ENCODE measurements at places on chromosomes 13 and 19.

DNA sequence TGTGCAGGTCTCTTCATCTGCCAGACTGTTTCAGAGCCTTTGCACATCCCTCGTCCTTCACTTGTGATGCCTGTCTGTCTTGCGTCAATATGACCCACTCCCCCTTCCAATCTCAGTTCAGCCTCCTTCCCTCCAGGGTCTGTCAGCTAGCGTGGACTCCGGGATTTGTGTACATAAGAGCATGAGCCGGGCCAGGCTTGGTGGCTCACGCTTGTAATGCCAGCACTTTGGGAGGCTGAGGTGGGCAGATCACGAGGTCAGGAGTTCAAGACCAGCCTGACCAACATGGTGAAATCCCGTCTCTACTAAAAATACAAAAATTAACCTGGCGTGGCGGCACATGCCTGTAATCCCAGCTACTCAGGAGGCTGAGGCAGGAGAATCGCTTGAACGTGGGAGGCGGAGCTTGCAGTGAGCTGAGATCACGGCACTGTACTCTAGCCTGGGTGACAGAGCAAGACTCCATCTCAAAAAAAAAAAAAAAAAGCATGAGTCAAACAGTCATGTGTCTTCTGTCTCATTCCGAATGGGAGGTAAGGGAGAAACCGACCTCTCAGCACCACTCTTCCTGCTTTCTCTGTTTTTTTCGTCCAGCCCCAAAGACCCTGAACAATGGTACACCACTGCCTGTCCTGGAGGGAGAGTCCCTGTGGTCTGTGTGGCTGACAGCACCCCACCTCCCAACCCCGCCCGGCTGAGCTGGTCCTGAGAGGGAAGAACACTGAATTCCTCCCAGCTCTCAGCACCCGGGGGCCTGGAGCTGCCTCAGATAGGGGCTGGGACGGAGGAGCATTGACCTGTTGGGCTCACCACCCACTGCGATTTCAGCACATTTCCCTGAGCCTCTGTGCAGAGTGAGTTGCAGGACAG, 2.4 kb upstream of the SIGLEC9 start:
- DNase-seq: peak; percentile 44

- no peak for DNase-seq
These were observed 4.9 kb upstream of the CERS1 start for GRCh38 chr19:18900700-18901481.

GRCh38 chr19:641702-642101, 2.0 kb downstream of the FGF22 start:
- no peak for DNase-seq

- no peak for DNase-seq
These were observed 3.7 kb upstream of the LYPD3 start for GRCh38 chr19:43469160-43469480.

GRCh38 chr19:41395355-41395754, 1.8 kb downstream of the EXOSC5 start:
- no peak for DNase-seq

- DNase-seq: no peak
These were observed 285.7 kb downstream of the TBC1D4 start for GRCh38 chr13:75196147-75196837.

GRCh38 chr19:12055784-12056183, 3.0 kb upstream of the ZNF878 start:
- peak; percentile 21 for DNase-seq

- no peak for DNase-seq
These were observed 3.8 kb downstream of the BLVRB start for GRCh38 chr19:40461669-40462221.

DNA sequence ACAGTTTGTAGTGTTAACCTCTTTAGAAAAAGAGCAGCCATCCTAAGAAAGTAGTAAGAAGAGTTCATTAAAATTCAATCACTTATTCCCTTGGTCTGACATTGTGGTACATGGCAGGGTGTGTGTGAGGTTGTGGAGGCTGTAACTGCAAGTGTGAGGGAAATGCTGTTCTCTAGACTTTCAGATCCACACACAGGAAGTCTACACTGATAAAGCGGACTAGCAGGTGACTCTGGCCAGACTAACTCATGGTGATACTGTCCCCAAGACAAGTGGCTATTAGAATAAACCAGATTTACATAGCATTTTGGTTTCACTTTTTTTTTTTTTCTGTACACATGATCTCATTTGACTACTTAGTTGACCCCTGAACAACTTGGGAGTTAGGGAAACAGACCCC, 10.0 kb downstream of the MTIF3 start:
- no peak for DNase-seq

DNA sequence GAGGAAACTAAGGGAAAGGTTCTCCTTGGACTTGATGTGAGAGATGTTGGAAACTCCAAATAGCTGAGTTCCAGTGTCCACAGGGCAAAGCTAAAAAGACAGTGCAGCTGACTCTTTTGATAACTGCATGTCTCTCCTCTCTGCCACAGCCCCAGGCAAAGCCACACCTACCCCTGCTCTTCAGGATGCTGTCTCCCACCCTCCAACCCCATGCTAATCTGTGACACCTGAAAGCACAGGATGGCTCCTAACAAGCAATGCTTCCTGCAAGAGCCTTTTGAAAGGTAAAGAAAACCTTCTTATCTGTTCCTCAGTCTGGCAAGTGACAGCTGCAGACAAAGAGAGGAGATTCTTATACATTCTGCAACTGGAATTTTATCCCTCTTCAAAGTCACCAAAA, 14.5 kb downstream of the SLC46A3 start:
- DNase-seq: no peak

DNA sequence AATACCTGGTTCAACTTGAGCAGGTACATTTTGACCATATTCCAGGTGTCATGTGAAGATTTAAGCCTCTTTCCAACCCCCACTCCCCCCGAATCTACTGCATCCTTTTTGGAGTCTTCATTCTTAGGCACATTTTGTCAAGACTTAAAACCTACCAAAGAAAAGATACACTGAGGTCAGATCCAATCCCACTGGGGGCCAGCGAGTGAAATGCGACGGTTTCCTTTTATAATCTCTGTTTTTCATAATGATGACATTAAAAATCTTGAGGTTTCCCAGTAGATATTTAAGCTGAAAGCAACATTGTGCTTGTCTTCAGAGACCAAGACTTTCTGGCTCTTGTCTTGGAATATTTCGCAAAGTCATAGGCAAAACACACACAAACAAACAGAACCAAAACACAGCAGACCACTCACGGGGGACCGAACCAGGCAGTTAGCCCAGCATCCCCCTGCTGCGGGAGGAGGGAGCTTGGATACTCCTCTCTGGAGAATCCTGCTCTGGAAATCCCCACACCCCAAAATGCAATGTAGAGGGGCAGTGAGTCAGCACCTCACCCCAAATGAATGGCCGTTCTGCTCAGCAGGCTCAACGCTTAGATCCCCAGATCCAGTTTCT, 506 bp upstream of the GAS6 start:
- no peak for DNase-seq

- DNase-seq: peak; percentile 17
These were observed 1.5 kb downstream of the ONECUT3 start for GRCh38 chr19:1754636-1755466.

DNA sequence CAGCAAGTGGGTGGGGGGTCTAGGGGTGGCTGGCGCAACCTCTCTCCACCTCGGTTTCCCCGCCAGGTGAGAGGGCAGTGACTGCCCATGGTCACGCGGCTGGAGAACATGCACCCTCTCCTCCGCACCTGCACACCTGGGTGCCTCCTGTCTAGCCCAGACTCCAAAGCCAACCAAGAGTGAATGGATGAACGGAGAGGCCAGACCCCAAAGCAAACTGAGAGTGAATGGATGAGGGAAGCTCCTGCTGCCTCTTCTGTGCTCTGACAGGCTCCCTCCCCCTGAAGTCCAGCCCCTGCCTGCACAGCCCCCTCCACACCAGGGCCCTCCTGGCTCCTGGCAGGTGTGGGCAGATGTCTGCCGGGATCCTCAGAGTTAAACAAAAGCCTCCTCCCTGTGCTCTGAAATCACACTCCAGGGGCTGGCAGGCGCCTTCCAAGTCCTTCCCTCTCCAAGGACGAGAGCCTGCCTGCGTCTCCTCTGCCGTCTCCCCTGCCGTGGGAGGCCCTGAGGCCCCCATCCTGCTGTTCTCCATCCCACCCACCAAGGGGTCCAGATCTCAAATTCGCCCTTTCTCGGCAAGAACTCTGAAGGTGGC, 2.2 kb downstream of the SBNO2 start:
- DNase-seq: peak; percentile 41

DNA sequence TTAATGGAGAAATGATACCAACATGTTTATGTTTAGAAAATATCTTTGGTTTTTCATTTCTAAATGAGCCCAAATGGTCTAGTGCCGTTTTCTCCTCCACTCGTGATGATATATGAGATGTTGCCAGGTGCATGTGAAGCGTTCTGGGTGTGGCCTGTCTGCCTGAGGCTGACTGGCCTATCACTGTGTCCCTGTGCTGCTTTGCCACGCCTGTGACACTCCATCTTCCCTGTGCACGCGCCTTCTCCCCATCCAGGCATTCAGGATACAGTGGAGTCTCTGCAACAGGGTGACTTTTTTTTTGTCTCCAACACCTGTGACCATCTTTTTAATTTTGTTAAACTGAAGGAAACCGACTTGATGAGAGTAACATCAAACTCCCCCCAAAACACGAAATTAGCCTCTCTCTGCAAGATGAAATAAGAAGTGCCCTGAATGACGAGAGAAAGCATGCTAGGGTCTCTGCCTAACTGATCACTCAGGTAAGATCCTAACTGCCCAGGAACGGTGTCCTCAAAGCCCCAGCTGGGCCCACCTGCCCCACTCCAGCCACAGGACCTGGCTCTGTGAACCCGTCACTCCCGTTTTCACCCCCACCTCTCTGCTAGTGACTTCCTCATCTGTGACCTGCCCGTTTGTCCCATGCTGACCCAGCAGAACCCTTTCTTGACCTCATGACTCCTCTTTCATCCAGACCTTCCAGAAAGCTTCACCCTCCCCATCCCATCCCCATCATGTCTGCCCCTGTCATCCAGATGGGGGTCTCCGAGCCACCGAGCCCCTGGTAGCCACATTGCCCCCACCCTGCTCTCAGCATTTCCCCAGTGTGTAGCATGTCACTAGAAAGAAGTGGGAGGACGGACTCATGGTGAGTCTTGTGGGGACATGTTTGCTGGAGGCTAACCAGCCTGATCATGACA, 33.2 kb upstream of the TFDP1 start:
- no peak for DNase-seq

- DNase-seq: no peak
These were observed 25.5 kb downstream of the OR7A5 start for GRCh38 chr19:14809272-14810057.

DNA sequence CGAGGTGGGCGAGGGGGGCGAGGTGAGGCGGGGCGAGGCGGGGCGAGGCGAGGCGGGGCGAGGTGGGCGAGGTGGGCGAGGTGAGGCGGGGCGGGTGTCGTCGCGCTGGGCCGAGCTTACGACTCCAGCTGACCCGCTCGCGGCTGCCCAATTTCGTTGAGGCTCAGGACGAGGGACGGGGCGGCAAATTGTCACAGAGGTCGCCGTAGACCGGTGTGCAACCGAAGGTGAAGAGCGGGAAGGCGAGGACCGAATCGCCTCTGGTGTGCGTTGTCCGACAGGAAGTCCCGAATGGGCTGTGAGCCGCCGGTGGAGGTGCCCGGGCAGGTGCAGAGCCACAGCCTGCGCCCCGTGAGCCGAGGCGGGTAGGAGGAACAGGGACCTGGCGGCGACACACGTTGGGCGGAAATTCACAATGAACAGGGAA, at the start of gene LACC1:
Gene LACC1, plus strand, starts transcription at position 150 of the 427 bp plus-strand sequence. CDS start 1,082 bp downstream, outside the sequence.
- DNase-seq: no peak

GRCh38 chr13:32267836-32268439, 47.2 kb downstream of the ZAR1L start:
- peak; percentile 35 for DNase-seq

DNA sequence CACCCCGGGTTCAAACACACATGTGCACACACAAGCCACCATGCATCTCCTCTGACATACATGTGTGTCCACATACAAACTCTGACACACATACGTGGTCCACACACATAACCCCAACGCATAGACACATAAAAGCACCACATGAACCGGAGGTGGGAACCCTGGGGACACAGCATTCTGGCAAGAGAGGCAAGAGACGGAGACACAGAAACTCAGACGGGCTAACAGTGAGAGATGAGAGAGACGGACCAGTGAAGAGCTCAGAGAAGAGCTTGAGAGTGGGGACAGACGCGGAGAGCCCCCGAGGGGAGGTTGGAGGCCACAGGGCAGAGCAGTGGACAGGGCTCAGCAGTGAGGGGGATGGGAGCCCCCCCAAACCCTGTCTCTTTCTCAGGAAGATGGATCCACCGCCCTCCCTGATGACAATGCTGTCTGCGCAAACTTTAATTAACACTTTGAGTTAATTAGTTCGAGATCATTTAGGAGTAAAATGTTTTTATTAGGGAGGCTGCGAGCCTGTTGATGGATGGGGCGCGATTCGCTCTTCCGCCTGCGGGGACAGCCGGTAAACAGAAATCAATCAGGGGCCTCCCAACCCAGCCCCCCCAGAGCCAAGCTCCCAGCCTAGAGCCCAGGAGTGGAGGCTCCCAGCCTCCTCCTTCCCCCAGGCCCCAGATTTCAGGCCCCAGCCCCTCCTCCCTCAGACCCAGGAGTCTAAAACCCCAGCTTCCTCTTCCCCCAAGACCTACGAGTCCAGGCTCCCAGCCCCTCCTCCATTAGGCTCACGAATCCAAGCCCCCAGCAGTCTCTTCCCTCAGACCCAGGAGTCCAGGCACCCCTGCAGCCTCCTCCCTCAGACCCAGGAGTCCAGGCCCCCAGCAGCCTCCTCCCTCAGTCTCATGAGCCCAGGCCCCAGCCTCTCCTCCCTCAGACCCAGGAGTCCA, 9.5 kb upstream of the ERFL start:
- DNase-seq: no peak

- DNase-seq: no peak
These were observed 49.2 kb upstream of the RGCC start for GRCh38 chr13:41408121-41408520.

GRCh38 chr13:106927421-106927820, 359.5 kb upstream of the ARGLU1 start:
- DNase-seq: no peak

- peak; percentile 85 for DNase-seq
These were observed 106.8 kb upstream of the SPATA13 start for GRCh38 chr13:24053519-24054251.

- no peak for DNase-seq
These were observed 2.7 kb downstream of the NBEA start for GRCh38 chr13:34944751-34945150.

DNA sequence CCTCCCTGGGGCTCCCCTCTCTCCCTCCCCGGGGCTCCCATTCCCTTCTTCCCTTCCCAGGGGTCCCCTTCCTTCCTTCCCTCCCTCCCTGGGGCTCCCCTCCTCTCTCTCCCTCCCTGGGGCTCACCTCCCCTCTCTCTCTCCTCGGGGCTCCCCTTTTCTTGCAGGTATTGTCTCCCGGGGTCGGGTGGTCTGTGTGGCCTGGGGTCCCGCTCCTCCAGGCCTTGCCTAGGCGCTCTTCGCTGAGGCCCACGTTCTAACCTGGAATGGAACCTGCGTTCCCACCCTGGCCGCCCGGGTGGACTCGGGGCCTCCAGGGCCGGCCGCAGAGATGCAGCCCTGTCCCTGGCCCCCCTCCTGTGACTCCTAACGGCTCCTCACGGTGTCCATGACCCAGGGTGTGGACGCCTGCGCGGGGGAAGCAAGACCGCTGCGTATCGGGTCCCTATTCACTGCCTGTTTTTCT, 940 bp upstream of the DCUN1D2 start:
- peak; percentile 40 for DNase-seq
